Activated CD4-positive, alpha-beta memory T cell treated with anti-CD3 and anti-CD28 coated beads for 36 hours (primary cell): ENCODE measurements at places on chromosomes 2 and 18. TPM values are rescaled to one million over a fixed set of nuclear protein-coding genes. Genes with fewer than 3 reads are reported as not detected.

The TLX2 gene
- 0.52 TPM for total RNA-seq

The WDR75 gene
- total RNA-seq, result 66.4 TPM

DNA sequence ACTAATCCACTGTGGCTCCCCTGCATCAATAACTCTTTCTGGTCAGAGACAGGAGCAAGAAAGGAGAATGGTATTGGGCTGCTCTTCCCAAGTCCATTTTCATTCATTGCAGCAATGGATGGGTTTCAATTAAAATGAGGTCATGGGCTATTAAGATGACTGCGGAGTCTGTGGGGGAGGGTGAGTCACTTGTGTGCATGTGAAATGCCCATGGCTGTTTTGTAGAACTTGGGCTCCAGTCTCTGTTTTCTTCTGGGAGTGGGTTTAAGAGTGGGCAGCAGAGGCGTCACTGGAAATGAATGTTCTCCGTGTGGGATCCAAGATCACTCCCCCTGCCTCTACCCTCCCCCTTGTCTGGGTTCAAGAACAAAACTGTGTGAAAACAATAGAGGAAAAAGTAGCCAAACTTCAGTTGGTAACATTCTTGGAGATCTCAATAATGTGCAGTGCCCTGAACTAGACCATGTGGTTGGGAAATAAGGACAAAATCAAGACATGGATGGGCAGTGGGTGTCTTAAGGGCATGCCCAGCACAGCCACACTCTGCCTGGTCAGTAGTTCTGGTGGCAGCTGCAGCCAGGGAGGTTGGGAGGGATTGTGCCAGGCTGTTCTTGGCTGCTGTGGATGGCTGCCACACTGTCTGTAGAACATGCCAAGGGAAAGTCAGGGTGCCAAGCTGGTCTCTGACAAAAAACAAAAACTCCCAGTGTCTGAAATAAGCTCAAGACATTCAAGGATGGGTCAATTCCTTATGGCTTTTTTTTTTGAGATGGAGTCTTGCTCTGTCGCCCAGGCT, 68.2 kb upstream of the CXCR4 start:
- peak; percentile 25 for DNase-seq

GRCh38 chr2:111046670-111047069, 74.0 kb upstream of the BCL2L11 start:
- no peak for DNase-seq

DNA sequence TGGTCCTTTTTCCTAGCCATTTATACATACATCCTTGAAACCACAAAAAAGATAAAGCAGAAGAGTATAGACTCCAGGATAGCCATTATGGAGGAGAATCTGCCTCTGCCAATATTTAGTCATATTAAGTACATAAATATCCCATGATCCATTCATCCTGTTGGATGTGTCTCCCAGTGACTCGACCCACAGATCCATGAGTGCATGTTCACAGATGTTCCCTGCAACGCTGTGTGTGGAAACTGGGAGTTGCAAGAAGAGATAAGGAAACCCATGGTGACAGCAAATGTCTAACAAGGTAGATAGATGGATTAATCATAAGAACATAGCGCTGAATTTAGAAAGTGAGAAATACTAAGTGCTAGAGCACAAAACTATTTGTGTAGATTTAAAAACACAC, 34.5 kb downstream of the STK39 start:
- DNase-seq, result no peak

DNA sequence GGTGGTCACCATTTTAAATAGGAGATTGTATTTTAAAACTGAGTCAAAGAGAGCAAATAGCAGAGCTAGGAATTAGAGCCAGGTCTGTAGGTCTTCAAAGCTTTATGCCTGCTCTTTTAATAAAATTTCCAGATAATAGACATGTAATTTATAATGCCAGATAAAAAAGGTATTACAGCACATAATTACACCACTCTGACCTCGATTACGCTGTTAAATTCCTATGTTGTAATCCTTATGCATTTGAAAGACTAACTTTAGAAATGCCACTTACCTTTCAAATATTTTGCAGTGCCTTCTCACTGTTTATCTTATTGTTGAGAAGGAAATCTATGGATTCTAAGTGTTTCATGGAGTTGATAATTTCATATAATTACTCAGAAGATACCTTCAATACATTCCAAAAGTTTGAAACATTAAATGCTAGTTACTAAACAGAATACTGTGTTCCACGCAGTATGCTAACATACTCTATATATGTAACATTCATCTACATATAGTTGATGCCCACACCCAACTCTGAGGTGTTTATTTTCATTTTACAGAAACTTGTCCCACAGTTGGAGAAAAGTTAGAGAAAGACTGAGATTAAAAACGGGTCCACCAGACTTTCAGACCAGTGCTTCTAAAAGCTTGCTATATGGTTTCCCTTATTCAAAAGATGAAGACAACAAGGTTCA, 120.0 kb downstream of the OSBPL1A start:
- no peak for DNase-seq
